ENCODE measurements at places on chromosomes 7 and 10.

GRCh38 chr10:121942749-121943416 is 15.1 kb upstream of the ATE1 start:
- no peak for DNase-seq

GRCh38 chr10:112201334-112201733 is 17.8 kb upstream of the GPAM start:
- DNase-seq = no peak

GRCh38 chr7:47154791-47155190 is 427.1 kb downstream of the TNS3 start:
- DNase-seq = no peak

DNA sequence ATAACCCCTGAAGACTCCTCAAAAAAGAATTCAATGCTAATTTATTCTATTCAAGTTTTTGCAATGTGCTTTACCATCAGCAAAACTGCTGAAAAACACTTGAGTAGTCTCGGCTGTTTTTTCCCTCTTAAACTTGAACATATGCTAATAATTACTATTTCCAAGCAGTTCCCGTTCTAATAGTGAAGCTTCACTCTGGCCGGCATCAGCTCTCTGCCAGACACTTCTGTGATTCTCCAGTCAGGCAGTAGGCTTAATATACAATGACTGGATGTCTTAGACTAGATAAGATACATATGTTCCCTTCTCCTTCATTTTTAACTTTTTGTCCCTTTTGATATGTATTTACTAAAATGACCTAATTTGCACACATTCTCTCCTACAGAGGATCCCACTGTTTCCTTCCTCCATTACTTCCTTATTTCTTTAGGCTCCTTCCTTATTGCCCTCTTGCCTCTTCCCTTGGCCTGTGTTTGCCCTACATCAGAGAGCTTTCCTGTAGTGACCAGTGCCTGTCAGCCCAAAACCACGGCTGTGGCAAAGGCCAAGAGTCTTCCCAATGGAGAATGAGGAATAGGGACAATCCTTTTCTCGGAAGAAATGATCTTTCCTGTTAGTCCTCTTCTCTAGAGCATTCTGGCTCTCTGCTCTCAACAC is 23.5 kb downstream of the HEPACAM2 start:
- DNase-seq = no peak

DNA sequence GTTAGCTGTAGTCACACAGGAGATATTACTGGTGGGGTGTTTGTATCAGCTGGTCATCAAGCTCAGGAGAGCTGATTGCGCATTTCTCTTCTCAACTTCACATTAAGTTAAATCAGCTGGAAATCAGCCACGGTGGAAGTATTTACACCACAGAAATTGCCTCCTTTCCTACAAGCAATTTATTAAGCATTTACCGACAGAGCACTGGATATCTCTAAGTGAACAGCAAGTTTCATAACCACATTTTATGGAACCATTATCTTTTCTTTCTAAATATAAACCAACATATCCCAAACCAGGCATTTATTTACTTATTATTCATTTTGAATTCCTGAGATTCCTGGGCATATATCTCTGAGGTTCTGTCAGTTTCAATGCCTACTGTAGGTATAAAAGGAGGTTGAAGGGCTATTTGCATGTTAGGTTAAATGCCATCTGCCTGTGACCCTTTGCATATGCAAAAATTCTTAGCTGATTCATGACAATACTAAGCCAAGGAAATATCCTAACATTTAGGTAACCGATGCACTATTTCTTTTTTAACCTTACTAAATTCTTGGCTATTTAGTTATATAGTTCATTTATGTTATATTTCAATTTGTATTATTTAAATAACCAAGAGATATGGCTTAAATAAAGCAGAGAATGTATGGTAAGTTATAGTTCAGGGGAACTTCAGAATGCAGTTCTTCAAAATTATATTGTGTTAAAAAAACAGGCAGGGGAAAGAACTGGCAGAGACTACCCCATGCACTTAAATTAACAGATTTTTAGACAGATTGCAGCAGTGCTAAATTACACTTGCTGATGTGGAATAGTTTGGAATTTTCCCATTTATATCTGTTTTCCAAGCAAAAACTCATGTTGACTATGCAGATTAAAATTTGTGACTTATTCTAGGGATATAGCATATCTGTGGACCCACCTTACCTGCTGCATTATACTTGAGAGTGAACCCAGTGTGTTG is 56.8 kb downstream of the DYNC1I1 start:
- DNase-seq = no peak

DNA sequence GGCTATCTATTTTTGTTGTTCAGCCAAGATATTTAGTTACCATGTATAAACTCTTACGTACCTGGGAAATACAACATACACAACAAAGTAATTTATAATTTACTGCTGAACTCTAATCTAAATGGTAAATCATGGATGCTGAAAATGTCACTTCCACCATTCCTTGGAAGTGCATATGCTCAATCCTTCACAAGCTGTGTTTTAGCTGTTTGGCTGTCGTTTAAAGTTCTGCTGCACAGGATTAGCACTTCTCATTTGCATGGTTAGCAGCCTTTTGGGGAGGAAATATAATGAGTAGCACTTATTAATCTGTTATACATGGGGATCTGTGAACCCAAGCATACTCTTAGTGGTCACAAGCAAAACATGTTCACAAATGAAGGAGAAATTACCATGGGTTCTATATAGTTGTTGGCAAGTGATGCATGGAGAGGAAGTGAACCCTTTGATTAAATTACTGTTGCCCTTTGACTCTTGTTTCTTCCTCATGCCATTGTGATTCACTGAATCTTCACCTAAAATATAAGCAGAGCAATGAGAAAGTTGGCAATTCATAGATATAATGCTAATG is 18.5 kb downstream of the PIK3CG start:
- DNase-seq = no peak

- no peak for DNase-seq
These were observed 8.1 kb downstream of the STK32C start for GRCh38 chr10:132299371-132300336.

GRCh38 chr10:13221572-13221971 is 12.6 kb downstream of the UCMA start:
- no peak for DNase-seq

GRCh38 chr7:4791738-4792536 is 16.5 kb downstream of the AP5Z1 start:
- DNase-seq = no peak

DNA sequence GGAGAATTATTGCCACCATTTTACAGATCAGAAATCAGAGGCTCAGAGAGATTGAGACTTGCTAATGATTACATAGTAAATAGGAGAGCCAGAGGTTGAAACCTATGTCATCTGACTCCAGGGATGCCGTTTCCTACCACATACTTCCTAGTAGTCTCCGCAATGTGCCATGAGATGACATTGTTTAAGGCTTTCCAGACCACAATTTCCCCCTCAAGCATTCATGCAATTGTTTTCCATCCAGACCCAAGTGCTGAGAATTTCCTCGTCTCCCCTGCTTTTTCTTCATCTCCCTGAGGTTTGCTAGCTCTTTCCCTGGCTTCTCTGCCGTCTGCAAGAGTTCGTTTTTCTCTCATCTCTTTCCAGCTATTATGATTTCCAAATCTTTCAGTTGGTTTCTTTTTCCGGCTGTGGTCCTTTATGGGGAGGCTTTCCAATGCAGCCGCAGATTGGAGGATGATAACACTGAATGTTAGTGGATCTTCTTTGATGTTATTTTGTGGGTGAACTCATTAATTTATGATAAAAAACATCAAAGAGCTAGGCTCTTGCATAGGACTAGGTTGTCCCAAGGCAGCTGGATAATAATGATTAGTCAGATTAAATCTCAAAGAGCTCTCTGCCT is 6.9 kb upstream of the GOLGA7B start:
- no peak for DNase-seq

DNA sequence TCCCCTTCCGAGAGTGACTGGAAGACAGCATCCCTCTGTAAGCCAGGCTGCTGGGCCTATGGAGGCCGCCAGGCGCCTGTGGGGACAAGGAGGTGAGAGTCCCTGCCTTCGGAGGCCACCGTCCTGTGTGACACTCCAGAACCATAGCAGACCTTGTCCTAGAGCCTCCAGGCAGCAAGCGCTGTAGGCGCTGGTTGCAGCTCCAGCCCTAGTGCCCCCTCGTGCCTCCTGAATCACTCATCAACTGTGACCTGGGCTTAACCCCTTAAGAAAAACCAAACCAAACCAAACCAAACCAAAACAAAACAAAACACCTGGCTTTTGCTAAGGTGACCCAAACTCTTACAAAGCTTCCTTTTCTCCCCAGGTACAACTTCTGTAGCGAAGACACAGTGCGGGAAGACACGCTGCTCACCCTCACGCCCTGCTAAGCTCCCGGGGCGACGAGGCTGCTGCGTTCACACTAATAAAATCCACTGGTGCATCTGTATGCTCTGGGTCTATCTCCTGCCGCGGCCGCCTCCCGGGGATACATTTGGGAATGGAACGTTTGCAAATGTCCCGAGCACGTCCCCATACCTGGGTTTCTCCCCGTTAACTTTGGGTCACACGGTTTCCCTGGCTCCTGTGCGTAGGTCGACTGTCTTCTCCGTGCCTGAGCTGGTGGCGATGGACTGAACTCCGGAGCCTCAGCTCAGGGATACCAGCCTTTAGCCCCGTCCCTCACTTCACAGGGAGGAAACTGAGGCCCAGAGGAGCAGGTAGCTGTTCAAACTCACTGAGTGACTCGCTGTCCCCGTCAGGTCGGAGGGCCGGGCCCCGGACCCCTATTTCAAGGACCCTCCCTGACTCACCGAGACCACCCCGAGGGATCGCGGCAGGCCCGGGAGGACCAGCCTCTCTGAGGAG is 11.8 kb upstream of the PNLIPRP2 start:
- DNase-seq = no peak

DNA sequence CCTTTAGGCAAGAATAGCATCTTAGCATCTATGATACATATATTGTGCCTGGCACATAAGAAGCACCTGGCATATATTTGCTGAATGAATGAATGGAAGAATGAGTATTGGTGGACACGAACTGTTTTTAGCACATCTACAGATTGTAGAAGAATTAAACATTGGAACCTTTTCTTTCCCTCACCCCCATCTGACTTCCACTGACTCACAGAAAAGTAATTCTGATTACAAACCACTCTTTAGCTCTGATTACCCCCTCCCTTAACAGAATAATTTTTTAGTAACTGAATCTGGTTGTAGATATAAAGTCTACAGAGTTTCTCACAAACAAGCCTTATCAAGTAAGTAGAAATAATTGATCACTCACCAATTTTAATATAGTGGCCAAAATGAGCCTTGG is 31.9 kb downstream of the SLC26A4 start:
- no peak for DNase-seq

- no peak for DNase-seq
These were observed 116.3 kb downstream of the CUX1 start for GRCh38 chr7:101933688-101934121.

DNA sequence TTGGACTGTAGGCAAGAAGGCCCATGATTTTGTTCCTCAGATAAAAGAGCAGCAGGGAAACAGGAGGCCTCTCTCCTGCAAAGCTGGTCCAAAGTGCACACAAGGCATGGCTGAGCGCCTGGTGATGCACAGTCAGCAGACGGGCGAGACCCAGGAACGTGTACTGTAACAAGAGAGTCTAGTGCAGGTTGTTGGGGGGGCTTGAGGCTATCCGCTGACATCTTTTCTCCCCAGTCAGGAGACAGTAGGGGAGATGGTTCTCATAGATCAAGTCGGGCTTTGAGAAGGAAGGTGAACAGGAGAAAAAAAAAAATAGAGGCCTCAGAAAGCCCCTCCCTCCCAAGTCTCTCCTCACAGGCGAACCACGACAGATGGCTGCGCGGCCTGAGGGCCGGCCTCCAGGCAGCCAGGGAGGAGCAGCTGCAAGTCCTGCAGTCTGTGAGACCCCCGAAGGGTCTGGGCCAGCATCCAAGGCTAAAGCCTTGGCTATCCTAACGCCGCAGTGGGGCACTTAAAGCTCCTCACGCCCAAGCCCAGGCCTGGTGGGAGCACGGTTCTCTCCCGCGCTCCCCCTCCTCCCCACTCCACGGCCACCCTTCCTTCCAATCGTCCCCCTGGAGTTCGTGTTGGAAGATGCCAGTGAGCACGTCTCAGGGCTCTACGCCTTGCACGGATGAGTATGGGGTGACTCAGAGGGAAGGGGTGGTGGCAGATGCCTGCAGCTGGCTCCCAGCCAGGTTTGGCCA is 68.3 kb downstream of the PRKAG2 start:
- no peak for DNase-seq

DNA sequence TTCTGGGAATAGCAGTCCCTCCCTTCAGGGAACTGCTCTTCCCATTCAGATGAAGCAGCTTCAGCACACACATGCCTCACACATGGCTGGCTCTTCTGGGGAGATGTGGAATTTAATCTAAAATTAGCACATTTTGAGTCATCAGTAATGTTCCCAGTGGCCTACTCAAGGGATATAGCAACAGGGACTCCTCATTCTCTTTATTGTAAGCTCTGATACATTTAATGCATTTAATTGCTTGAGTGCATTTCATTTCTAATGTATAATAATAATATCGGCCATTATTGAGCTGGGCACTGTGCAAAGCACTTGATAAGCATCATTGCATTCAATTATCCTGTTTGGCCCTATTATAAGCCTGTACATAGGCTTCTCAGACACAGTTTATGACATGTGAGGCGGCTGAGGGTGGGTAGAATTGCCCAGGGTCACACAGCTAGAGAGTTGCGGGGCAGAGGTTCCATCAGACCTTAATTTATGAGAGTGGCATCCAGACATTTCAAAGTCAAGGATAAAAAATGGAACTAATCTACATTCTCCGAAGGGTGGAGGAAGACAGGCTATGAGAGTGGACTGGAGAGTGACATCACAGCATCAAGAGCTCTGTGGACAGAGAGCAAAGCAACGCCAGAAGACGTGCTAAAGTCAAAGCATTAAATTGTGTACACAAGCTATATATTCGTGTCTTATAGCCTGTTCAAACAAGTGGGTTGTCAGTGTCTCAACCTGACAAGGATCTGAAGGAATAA is 76.8 kb downstream of the LANCL2 start:
- DNase-seq = no peak

DNA sequence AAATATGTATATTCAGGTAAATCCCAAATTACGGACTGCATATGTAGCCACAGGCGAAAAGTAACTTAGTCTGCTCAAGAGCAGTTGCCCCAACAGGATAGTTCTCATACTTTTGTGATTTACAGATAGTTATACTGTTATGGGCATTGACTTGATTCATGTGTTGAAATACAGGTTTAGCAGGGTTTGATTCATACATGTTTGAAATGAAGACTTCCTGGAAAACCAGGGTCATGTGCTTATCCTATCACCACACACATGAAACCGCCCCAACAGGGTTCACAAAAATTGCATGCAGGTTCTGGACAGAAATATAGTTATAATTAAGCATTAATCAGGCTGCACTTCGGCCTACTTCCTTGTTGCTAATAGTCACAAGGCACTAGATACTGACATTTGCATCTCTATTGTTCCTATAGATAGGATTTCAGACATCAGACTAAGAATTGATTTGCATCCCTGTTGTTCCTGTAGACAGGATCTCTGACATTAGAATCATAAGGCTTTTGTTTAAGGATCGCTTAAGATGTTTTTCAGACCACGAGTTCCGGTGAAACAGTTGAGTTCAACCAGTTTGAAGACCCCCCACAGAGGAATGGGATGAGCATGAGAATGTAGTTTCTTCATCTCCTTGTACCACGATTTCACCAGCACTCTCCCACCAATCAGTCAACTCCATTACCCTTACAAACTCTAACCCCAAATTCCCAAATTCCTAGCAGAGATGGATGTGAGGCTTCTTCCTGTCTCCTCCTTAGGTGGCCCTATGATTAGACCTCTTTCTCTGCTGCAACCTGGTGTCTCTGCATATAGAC is 2.0 kb upstream of the ZNF398 start:
- no peak for DNase-seq

GRCh38 chr7:16926283-16926682 is 44.5 kb upstream of the AGR3 start:
- no peak for DNase-seq
